ENCODE measurements at places on chromosomes 3 and 15.

- DNase-seq: no peak
These were observed 406.0 kb upstream of the WNT5A start for GRCh38 chr3:55893045-55893664.

GRCh38 chr15:91471468-91471867 lies 371.4 kb downstream of the SV2B start:
- DNase-seq: no peak

DNA sequence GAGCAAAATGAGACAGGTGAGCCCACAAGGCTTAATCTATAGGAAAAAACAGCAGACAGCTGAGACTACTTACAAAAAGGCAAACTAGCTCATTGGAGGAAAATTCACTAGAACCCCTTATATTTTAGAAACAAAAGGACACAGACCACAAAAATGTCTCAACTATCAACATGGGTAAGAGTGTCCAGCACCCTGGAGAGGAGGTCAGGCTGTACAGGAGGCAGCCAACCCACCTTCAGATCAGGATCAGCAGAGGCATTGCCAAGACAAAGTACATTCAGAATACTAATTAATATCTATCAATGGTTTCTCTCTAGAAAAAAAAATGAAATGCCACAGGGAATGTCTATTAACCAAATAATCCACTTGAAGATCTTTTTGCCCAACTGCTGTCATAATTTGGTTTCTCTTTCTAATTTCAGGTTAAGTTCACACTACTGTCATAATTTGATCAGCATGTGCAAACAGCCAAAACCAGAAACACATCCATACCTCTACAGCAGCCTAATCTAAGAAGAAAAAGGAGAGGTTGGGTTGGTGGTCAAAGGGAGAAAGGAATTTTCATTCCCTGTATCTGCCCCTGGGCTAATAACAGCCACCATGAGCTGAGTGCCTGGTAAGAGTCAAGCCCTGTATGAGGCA lies 26.0 kb upstream of the THBS1 start:
- no peak for DNase-seq

DNA sequence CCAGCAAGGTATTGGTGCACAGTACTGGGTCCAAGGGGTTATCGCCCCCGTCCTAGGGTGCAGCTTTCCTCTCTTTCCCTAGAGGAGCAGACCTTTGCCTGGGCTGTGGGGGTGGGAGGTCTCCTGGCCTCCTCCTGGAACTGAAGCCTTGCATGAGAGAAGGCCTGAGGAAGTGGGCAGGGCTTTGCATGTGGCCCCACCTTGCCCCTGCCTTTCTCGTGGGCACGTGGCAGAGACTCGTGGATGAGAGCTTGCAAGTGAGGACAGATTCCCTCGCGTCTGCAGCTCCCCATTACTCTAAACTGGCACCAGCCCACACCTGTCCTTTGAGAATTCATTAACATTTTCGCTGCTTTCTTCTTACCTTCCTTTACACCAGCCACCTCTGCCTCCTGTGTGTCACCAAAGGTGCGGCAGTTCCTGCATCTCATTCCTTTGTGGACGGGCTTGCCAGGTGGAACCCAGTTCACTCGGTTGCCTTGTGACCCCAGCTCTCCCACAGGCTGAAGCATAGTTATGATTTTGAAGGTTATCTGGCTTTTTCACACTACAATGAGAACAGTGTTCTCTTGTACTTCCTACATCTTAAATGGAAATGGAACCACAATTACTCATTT lies 40.9 kb upstream of the NR2C2 start:
- DNase-seq: no peak

DNA sequence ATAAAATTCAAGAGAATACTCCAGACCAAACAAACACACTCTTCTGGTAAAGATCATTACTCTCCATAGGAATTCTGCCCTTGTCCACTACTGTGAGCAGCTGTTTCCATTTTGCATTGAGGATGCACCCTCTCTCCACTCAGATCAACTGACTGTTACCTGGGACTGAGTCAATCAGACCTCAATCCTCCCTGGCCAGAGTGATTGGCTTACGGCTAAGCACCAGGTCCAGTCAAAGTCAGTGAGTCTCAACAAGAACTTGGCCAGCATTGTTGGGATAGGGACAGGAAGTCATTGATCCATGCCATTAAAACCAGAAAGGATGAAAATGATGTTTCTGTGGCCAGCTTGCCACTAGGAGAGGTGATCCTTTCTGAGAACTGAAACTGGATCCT lies 79.7 kb downstream of the WNT5A start:
- no peak for DNase-seq

- DNase-seq: no peak
These were observed 16.1 kb downstream of the LYSMD2 start for GRCh38 chr15:51721199-51721960.

DNA sequence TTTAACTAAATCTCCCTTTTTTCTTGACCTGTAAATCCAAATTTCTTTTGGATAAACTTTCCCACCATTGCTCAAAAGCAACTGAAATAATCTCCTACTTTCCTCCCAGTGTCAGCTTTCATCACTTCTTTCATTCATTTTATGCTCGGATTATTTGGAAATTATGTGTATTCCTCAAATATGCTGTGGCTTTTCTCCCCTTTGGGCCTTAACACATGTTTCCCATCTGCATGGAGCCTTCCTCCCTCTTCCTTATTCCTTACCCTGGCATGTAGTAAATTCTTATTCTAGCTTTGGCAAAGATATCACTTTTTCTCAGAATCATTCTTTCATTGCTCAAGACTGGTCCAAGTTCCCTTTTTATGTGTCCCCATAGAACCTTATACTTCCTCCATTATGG lies 41.8 kb upstream of the TUSC7 start:
- DNase-seq: no peak

- DNase-seq: no peak
These were observed 64.7 kb upstream of the EPHB3 start for GRCh38 chr3:184496933-184497332.

DNA sequence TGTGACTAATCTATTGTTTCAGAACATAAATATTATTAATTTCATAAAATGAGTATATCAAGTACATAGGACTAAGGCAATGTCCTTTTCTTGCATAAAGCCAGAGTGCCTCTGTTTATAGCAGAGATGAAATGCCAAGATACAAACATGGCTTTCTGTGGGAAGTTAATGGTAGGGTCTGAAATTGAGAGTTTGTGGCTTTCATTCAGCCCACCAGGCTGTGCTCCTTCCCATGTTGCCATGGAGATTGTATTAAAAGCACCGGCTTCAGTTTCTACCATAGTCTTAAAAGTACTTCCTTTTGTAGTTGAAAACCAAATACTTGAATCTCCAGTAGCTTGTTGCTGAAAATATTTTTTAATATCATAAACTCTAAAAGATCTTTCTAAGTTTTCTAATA lies 114.0 kb downstream of the LRRC28 start:
- no peak for DNase-seq

GRCh38 chr15:61099020-61099810 lies 129.9 kb downstream of the RORA start:
- no peak for DNase-seq

DNA sequence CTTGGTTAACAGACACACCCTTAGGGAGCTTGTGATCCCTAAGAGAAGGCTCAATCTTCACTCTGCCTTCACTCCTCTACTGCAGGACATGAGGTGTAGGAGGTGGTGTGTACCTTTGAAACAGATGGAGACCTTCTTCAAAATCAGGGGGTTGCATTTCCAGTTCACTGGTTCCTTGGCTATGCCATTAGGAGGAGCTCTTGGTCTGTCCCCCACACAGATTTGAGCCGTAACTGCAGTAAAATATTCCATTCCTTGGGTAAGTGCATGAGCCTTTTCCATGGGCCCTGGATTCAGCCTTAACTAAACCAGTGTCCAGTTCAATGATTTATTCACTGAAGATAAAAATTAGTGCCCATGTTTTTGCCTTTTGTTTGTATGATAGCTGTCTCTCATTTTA lies 144.6 kb downstream of the MCTP2 start:
- no peak for DNase-seq

DNA sequence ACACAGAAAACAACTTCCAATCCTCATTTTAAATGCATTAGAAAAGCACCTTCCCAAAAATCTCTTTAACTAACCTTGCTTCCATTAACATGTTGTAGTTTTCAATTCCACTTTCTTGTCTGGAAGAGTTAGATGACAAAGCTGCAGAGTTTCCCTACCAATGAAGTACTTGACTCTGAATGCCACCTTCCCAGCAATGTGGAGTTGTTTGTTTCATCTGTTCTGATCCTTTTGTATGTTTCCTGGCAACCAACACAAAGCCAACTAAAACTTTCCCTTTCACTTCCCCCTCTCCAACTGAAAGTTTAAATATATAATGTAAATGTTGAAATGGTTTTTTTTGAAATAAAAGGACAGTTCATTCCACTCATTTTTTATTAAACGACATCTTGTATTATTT lies at the start of gene WDR49:
Gene WDR49, minus strand, starts transcription at position 183 of the 400 bp plus-strand sequence. CDS start 517 bp downstream, outside the sequence.
- DNase-seq: no peak
